ENCODE measurements at places on chromosomes 5 and 9.

- no peak for DNase-seq
Observed at GRCh38 chr9:107784235-107784958, 294.8 kb upstream of the KLF4 start.

- DNase-seq = peak; percentile 46
Observed at GRCh38 chr5:35129921-35130485, 82.3 kb upstream of the AGXT2 start.

GRCh38 chr9:36444203-36444602, 44.1 kb upstream of the RNF38 start:
- DNase-seq = no peak

DNA sequence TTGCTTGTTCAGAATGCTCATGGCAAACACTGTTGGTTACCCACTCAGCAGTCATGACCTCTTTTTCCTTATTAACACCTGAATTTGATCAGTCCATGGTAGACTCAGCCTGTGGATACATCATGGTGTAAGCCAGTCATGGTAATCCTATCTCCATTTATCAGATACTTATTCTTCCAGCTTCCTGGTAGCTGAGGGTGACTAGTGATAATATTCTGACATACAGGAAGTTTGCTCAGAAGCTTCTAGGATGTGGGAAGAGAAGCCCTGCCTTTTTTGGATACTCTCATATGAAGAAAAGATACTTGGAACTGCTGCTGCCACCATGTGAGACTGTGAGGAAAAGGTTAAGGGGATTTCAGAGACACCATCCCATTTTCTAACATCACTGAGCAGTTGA, 7.3 kb downstream of the GDA start:
- no peak for DNase-seq

- peak; percentile 42 for DNase-seq
Observed at GRCh38 chr5:1494780-1495524, 28.8 kb downstream of the LPCAT1 start.

DNA sequence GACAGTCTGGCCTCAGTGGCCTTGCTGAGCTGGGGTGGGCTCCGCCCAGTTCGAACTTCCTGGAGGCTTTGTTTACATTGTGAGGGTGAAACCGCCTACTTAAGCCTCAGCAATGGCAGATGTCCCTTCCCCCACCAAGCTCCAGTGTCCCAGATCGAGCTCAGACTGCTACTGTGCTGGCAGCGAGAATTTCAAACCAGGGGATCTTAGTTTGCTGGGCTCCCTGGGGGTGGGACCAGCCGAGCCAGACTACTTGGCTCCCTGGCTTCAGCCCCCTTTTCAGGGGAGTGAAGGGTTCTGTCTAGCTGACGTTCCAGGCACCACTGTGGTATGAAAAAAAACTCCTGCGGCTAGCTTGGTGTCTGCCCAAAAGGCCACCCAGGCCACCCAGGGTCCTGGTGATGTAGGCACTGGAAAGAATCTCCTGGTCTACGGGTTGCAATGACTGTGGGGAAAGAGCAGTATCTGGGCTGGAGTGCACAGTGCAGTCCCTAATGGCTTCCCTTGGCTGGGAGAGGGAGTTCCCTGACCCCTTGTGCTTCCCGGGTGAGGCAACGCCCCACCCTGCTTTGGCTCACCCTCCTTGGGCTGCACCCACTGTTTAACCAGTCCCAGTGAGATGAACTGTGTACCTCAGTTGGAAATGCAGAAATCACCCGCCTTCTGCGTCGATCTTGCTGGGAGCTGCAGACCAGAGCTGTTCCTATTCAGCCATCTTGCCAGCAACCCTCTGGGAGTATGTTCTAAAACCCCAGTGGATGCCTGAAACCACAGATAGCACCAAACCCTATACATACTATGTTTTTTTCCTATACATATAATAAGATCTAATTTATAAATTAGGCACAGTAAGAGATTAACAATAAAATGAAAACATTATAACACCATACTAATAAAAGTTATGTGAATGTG, 95.5 kb downstream of the TMEM161B start:
- no peak for DNase-seq

DNA sequence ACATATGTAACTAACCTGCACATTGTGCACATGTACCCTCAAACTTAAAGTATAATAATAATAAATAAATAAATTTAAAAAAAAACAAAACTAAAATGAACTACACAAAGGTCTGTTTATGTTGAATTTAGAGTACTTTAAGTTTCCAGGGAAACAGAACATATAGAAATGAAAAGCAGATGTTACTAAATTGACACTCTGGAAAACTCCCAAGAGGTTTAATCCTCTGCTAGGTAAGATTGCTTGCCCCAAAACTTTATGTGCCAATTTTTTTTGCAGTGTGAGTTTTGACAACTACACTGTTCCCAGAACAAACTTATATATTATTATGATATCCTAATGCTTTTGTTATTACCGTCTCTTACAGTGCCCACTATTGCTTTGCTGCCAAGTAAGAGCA, 134.3 kb upstream of the MRPS30 start:
- DNase-seq = no peak

DNA sequence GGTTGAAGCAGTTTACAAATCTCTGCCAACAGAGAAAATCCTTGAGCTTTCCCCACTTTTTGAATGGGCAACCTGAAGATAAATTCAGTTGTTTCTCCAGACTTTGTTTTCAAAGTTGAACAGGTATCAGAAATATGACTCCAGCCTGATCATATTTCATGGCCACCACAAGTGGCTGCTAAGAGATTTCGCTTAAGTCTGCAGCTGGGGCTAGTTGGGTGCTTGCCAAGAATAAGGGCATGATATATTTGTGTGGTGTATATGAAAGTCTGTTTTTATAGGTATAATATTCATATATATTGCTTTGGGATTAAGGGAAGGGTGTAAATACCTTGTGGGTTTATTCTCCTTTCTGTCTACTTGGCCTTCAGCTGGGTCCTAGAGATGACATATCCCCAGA, 168.4 kb upstream of the GDNF start:
- no peak for DNase-seq

DNA sequence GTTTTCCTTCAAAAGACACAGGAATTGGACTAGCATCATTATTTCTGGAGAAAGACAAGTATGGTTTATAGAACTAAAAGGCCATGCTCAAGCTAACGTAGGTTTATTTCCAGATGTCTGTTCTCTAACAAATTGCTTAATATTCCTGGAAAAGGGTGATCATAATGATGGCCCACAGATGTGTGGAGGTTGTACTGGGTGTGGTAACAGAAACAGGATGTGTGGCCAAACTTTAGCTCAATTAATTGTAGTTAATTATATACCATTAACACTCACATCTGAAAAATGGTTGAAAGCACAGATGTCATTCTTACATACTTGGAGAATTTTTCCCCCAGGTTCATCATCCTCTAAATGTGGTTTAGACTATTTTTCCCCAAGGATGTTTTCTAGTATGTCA, 292.7 kb upstream of the RASA1 start:
- no peak for DNase-seq

DNA sequence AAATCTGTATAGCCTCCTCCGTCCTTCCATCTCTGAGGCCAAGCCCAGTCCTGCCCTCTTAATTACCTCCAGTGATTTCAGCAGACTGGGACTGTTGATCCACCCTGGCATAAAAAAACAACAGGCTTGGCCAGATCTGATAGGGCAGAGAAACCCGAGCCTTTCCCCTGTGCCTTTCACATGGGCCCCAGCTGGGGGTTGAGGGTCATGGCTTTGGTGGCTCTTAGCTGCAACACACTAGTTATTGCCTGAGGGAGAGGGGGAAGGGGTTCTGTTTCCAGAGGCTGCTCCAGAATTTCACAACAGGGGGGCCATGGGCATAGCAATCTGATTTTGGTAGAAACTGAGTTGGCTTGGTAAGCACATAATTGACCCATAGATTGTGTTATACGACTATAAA, 21.2 kb upstream of the PANK3 start:
- DNase-seq = no peak

DNA sequence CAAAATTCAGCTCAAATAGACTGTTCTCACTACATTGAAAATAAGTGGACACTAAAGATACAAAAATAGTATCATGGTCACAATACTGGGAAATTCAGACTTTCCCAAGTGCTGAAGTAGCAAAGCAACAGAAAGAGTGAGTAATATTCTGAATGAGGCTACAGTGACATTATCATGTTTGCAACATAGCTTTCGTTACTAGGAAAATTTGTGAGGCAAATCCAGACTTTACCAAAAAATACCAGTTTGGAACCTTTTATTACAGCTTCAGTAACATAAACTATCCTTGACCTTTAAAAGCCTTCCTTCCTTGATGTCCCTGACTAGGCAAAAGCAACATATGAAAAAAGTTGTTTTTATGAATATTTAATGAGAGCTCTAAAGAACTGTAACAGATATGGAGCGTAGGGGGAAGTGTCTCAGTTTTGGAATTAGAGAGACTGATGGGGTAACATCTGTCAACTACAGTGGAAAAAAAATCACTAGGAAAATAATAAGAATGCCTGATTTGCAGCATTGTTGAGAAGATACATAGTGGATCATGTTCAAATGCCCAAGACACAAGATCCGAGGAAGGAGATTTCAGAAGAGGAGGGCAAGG, 312.9 kb downstream of the ADGRV1 start:
- no peak for DNase-seq

GRCh38 chr9:75149841-75150241, 61.5 kb downstream of the OSTF1 start:
- DNase-seq = peak; percentile 36

DNA sequence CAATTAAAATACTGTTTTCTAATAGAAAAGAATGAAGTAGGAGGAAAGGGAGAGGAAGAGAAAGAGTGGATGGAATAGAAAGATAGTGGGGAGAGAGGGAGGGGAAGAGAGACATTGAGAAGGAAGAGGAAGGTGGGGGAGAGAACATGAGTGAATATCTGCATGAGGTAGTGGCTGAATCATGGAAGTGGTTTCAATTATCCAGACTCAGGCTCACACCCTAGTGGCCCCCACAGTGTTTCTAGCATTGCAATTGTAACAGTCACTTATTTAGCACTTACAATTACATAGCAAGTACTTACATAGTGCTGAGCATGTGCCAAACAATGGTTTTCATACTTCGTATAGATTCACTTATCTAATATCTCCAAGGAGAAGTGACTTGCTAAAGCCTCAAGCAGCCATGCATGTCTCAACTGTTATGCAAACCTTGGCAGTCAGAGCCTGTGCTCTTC, 72.7 kb downstream of the CAST start:
- no peak for DNase-seq
